GM12864 (cell line): ENCODE measurements at places on chromosomes 4 and X.

DNA sequence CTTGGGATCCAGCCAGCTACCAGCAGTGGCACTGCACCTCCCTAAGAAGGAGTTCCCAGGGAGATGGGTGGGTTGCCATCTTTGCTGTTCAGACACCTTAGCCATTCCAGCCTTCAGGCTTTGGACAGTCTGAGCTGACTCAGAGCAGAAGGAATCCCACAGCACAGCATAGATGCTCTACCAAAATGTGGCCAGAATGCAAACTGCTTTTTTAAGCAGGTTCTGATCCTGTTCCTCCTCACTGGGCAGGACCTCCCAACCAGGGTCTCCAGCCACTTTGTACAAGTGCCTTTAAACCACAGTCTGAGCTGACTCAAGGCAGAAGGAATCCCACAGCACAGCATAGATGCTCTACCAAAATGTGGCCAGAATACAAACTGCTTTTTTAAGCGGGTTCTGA is 209.0 kb downstream of the NPNT start:
- DNase-seq: no peak

DNA sequence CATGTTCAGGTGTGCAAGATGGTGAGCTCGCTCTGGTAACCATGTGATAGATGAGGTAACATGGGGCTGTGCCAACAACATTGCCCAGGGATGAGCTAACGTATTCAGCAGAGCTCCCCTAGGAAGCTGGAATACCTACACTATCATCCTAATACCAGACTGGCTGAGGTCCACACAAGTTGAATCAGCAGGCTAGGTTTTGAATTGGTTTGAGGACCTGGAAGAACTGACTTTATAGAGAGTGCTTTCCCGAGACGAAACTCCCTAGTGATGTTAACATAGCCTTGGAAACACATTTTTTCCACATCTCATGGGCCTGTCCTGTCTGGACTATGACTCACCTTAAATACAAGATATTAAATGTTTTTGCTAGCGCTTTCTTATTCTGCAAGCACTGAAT is 56.7 kb downstream of the IGFBP7 start:
- no peak for DNase-seq

DNA sequence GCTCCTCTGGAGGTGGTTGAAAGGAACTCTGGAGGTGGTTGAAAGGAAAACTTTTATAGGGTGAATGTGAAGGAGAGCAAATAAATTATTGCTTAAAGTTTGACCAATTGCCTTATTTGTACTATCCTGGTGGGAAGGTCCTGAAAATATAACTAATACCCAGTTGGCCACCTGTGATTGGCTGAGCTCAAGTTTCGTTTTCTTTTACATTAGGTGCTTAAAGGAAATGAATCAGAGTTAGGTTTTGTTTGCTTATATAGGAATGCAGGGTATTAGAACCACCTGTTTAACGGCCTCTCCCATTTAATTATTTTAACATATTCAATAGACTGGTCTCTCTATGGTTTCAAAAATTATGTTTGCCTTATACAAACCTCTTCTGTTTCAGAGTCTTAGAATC is 497.6 kb downstream of the PRR32 start:
- DNase-seq: no peak

GRCh38 chr4:124483048-124483906 is 229.3 kb downstream of the ANKRD50 start:
- no peak for DNase-seq

DNA sequence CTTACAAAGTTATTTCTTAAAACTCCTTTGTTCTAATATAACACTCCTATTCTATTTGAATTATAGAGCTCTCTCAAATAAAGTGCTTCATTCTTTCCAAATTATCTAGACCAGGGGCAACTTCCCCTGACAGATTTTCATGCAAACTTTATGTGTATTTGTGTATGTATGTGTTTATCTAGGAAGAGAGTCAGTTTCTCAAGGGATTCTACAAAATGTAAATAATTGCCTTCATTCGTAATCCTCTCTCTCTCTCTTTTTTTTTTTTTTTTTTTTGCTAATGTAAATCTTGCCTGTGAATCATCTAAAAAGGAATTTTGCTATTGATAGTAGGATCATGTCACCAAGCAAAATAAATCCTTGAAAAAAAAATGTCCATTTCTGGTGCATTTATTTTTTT is 38.9 kb upstream of the RBPJ start:
- no peak for DNase-seq

GRCh38 chr4:180169966-180170365 is 2073.2 kb upstream of the TENM3 start:
- DNase-seq: no peak

DNA sequence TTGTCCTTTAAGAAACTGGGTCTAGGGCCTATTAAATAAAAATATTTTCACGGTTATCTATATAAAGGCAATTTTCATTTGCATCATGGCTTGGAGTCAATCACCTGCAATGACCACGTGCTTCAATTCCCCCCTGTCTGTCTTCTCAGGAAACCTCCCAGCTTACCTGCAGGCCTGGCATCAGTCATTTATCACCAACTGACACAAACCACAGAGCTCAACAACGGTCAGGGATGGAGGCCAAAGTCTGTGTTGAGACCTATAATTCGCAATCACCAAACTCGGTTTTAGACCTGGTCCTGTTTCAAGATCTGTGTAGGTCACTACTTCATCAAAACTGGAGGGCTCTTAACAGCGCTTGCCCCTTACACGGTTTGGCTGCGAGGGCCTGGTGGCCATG is 1.9 kb downstream of the SLC9A7 start:
- no peak for DNase-seq

DNA sequence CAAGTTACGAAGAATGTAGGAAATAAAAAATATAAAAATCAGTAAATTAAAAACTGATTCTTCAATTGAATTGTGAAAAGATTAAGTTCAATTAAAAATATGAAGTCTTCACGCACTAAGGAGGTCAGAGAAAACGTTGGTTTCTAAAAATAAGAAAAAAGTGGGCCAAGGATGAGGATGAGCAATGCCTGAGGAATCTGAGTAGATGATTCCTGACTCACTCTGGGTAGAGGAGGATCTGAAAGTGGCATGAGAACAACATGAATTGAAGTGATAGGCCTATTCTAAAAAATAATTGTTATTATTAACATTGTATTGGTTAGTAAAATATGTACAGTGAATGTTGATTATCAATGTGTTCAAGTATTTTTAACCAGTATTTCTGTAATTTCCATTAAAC is 444.2 kb downstream of the GRIA2 start:
- DNase-seq: no peak

DNA sequence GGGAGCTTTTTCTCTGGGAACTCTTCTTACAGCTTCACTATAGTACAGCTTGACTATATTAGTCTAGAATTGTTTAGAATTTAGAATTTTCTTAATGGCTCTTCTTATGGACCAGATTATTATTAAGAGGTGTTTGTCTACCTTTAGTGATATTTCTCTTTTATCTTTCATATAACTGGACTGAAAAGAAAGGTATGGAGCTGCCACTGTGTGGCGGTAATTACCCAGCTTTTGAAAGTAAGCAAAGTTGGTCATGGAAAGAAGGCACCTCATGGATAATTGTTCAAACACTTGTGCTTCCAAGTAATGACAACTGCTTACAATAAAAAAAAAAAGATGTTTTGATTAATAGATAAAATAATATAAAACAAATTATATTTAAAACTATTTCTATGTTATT is 1112.5 kb downstream of the TECRL start:
- DNase-seq: no peak

DNA sequence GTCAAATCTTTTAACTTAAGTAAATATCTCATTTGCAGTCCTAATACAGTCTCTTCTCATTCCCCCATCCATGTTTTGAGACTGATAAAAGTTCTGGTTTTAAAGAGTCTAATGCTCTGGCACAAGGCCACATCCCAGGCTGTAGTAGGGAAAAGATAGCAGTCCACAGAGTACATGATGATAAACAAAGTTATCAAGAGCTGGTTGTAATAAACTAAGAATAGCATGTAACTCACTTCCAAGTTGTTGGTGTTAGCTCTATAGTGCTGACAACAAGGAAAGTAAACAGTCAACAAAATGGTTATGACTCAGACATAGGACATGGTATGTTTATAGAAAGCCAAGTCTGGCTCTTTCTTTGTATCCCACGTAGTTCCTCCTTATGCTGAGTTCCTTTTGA is 21.8 kb upstream of the AREG start:
- DNase-seq: no peak

GRCh38 chrX:13257223-13258051 is 62.4 kb downstream of the ATXN3L start:
- peak; percentile 46 for DNase-seq

- peak; percentile 7 for DNase-seq
Measured at GRCh38 chrX:38205039-38205438, 15.6 kb downstream of the SRPX start.

DNA sequence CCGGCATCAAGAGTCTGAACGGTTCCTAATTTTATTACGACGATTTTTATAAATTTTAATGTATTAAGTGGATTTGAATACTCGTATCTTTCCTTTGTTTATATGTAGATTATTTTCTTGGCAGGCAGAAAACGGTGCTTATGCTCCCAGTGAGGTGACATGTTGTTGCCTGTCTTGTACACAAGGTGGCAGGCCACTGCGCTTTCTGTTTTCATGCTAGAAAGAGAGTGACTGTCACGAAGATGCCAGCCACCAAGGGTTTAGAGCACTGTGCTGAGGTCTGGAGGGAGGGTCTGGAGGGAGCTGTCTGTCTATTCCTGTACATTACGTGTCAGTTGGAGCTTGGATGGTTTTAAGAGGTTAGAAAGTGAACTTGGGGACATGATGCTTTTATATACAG is 87.7 kb downstream of the SHROOM2 start:
- DNase-seq: no peak

DNA sequence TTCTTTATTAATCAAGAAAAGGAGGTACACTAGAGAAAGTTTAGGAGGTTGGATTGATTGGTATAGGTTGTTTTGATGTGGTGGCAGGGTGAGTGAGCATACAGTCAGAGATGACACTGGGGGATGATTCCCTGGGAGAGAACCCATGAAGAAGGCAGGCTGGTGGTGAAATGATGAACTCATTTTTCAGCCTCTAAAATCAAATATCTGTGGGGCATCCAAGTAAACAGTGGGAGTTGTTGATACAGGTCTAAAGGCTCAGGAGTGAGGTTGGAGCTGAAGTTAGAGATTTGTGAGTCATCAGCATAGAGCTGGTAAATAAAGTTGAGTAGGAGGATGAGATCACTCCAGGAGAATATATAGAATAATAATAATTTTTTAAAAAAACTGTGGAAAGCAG is 10.0 kb upstream of the AP1S2 start:
- no peak for DNase-seq

DNA sequence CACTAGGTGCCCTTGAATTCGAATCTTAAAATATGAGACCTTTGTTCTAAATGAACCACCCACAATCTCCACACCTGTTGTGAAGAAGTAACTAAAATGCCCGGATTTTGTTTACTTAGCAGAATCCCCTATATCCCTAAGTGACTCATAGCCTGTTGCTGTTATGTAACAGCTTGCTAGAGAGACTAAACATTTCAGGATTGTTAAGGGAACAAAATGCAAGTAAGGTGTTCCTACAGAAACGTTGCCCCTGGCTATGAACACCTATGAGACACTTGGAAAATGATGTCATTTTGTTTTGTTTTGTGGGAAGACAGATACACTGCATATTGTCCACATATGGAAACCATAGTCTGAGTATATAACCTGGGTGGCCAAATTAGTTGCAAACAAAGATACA is 24.2 kb upstream of the MXRA5 start:
- no peak for DNase-seq

DNA sequence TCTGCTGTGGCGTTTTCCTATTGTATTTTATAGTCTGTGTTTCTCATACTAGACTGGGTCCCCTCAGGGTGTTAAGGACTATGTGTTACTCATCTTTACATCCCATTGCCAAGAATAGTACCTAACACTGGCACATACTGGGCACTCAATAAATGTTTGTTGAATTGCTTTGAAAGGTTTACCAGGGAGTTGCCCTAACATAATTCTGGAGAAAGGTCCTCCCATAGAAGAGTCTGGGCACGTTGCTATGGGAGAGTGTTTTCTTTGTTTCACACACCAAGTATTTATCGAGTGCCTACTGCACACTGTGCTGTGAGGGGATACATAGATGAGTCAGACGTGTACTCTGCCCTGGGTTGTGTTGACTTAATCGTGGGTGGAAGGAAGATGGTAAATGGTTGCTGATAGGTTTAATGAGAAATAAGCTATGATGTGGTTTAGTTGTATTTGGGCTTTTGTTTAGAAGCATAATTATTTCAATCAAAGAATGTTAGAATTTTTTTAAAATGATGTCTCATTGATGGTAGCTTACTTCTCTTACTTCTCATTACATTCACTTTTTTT is 42.9 kb downstream of the AFF1 start:
- DNase-seq: no peak

- DNase-seq: no peak
Measured at GRCh38 chr4:4428966-4429875, 42.3 kb downstream of the NSG1 start.

- no peak for DNase-seq
Measured at GRCh38 chrX:319579-320125, 1.1 kb upstream of the GTPBP6 start.

- DNase-seq: no peak
Measured at GRCh38 chrX:113001836-113002235, 161.2 kb upstream of the AMOT start.

DNA sequence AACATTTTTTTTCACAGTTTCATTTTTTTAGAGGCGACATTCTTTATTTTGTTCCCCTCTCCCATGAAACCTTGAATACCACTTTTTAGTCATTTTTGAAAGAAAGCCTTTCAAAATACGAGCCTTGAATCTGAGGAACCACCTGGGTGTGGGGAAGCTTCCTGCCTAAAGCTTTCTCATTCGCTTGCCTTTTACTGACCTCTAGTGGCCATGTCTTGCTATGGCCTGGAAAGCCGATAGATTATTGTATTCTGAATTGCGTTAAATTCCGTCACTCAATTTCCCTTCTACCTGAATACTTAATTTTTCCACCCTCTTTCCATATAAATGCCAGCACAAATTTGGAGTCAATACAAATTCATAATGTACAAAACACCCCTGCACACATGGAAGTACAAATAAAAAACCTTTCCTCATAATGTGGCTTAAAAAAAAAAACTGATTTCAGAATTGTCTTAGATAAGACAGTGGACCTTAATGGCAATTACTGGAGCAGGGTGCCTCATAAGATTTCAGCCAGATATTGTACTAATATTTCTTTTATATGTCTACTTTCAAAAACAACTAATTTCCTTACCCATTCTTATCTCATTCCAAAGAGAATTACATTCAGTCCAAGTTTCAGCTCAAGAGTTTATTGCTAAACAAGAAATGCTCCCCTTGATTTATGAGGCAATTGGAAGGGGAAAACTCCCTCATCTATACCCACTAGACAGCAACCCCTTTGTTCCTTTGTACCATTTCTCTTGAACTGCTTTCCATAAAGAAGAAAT is 217.9 kb downstream of the CENPC start:
- DNase-seq: peak; percentile 29

- no peak for DNase-seq
Measured at GRCh38 chrX:4661771-4662170, 948.3 kb upstream of the PRKX start.

- DNase-seq: no peak
Measured at GRCh38 chrX:68757331-68757730, 71.5 kb upstream of the EFNB1 start.
